ENCODE measurements at places on chromosomes 6 and 20.

- no peak for DNase-seq
Observed at GRCh38 chr6:87152526-87152955, 2.8 kb upstream of the ZNF292 start.

GRCh38 chr6:5365436-5366195 is 104.3 kb downstream of the FARS2 start:
- no peak for DNase-seq

DNA sequence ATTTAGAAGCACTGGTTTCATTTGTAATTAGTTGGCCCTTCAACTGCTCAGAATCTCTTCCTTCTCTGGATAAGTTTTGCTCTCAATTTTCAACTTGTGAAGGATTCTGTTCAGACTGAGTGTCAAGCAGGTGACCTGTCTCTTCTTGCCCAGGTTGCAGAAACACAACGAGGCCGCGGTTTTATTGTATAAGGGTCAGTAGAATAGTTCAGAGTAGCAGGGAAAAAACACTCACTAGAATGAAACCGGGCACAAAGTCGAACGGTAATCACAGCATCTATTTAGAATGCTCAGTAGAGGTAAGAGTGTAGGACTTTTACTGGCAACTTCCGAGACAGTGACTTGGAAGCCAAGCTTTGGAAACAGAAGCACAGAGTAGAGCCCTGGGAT is 17.9 kb upstream of the GFOD1 start:
- no peak for DNase-seq

DNA sequence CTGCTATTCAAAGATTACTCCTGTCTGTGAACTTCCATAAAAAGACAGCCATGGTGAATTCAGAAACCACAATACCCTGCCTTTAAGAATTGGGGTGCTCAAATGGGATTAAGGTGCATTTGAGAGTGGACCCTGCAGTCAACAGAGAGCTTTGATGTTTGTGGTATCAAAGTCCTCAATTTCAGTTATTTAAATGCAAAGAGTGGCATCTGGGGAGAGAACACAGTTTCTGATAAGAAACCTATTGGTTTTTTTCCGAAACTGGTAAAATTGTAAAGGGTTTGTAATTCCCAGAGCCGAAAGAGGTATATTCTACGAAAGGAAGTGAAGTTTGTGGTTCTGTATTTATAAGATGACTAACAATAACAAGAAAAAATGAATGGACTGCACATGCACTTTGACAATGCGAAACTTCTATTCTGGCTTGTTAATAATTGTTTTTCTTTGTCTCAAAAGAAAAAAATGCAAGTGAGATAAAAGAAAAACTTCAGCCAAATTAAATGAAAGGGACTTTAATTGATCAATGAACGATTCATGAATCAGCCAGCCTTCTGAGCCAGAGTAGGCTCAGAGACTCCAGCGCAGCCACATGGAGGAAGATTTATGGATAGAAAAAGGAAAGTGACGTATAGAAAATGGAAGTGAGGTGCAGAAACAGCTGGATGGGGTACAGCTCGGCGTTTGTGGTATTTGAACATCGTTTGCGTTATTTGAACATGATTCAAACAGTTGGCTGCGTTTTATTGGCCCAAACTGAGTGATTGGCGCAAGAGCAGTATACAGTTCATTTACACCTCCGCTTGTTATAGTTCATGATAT is 70.5 kb upstream of the DUSP22 start:
- no peak for DNase-seq

DNA sequence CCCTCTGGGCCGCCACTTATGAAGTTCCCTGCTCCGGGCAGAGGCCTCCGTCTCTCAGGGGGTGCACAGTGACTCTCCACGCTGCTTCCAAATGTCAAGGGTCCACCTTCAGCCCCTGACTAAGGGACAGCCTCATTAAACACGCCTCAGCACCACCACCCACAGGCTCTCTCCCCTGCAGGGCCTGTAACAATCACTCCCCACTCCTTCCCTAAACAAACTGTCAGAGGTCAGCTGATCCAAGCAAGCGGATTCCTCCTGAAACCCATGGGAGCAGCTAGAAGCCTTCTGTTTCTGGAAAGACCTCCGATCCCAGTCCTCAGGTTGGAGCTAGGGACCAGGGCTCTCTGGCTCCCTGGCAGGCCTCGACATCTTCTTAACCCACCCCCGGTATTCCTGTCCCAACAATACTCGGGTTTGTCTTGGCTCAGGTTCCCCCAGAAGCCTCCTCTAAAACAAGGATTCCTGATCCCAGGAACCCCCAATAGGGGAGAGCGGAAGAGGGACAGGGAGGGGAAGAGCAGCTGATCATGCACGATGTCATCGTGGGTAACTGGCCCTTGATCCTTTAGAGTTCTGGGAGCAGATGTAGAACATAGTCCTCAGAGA is 181.0 kb downstream of the ZNF217 start:
- no peak for DNase-seq

Measured in bronchial epithelial cell (primary cell).